ENCODE measurements at places on chromosomes 7 and 10.

- peak; percentile 32 for DNase-seq
Observed at GRCh38 chr7:20647908-20648776, 32.7 kb downstream of the ABCB5 start.

GRCh38 chr10:86795353-86795752 is 38.9 kb downstream of the BMPR1A start:
- peak; percentile 91 for DNase-seq

- DNase-seq, result no peak
Observed at GRCh38 chr10:34148305-34148657, 666.8 kb downstream of the PARD3 start.

GRCh38 chr10:112895292-112895691 is 54.8 kb upstream of the TCF7L2 start:
- no peak for DNase-seq

- no peak for DNase-seq
Observed at GRCh38 chr7:91266689-91267090, 2.5 kb downstream of the FZD1 start.

GRCh38 chr10:1440897-1441296 is 296.4 kb downstream of the ADARB2 start:
- no peak for DNase-seq

DNA sequence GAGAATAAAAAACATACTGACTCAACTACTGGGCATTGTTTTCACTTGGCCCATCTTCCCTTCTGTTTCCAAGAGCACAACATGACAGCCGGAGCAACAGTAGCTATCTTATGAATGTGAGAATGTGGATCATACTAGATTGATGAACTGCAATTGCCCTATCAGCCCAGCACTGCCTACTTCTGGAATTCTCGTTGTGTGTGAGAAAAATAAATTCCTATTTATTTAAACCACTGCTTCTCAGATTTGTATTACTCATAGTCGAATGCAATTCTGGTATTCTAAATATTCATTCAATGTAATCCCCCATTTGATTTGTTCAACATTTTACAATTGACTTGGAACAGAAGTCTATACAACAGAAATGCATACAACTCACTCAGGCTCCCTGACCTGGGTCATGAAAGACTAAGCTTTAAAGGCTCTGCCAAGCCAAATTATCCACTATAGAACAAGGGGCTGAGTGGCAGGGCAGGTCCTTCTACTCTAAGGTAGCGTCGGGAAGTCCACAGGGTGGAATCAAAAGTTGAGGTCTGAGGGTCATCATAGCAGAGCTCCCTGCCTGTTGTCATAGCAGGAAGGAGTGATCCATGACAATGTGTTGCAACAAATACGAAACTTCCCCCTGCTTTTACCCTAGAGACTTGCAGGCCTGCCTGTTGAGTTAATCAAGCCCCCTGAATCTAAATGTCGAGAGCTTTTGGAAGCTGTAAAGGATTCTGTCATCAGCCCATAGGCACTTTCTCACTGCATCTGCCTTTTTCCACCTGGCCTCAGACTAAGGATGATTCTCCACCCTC is 12.4 kb upstream of the JAZF1 start:
- peak; percentile 64 for DNase-seq

DNA sequence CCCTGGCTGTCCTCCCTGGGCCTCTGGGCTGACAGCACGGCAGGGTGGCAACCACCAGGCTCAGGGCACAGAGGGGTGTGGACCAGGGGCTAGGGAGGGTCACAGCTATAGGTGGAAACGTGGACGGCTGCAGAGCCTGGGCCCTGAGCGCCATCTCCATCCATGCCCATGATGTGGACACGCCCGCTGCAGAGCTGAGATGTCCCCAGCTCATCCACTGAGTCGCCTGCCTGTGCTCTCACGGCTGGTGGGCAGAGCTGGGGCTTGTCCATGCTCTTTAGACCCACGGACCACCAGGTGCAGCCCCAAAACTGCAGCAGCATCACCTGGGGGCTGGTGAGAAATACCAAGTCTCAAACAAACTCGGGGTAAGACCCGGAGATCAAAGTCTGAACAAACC is 16.1 kb downstream of the TECPR1 start:
- DNase-seq, result no peak

GRCh38 chr10:118241229-118242137 is 100.6 kb downstream of the FAM204A start:
- peak; percentile 81 for DNase-seq

DNA sequence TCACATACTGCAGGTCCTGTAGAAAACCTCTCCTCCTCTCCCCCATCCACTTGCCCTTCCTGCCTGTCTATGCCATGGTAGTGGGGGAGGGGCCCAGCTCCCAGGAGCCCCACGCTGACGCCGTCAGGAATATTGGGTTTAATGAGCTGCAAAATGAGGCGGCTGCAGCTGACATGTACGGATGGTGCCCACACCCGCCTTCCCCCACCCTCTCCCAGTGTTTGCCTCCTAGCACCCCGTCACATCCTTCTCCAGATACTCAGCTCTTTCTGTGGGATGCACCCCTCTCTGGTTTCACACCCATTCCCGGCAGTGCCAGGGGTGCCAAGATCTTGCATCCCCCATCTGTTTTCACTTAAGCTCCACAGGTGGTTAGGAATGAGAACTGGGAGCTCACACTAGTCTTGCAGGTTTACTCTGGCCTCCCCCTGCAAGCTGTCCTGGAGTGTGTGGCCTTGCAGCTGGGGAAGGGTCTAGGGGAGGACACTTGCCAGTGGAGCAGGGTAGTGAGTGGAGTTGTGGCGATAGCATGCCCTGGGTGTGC is 26.1 kb downstream of the GBX1 start:
- DNase-seq, result no peak

DNA sequence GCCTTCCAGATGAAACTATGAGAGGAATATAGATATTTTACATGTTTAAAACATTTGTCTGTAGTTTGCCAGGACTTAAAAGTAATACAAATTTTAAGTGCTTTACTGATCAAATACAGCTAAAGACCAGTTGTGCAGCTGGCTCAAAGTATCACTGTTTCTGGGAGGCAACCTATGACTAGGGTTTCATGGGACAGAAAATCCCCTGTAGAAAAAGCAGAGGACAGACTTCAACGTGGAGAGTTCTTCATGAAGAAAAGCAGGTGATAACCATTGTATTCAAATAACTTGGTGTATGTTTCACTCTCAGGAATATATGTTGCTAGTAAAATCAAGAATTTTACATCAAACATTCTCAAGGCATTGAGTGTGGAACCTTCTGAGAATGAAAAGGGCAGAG is 40.9 kb downstream of the PTER start:
- DNase-seq, result no peak

GRCh38 chr7:727104-727805 is at the start of gene PRKAR1B:
PRKAR1B (minus strand) TSS chr7:727281; CDS start chr7:711505, 15,776 bp downstream.
- no peak for DNase-seq

- DNase-seq, result peak; percentile 8
Observed at GRCh38 chr7:147014286-147014955, 897.8 kb downstream of the CNTNAP2 start.
